ENCODE measurements at places on chromosomes 2 and 18. TPM values are rescaled to one million over a fixed set of nuclear protein-coding genes. Genes with fewer than 3 reads are reported as not detected.
A peak's percentile ranks its signal among the peaks of the same experiment; 100 is the strongest.

RAB6C gene
- 0.29 TPM for polyA plus RNA-seq

RAPGEF4 gene
- 18.3 TPM for polyA plus RNA-seq

C1GALT1C1L gene
- polyA plus RNA-seq = not detected

DNA sequence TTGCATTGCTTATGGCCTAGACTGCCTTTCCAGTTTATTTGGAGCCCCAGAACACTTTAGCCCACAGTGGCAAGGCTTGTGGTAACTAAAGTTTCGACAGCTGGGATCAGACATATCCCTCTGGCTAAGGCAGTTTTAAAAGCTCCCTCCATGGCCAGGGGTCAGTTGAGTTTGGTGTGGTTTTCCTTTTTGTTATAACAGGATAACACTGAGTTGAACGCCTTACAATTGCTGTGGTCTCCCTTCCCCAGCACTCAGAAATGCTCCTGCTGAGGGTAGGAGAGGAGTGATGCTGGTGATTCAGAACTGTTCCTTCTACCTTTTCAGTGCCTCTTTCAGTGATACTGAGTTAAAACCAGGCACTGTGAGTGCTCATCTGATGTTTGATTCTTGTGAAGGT lies 182.6 kb downstream of the GULP1 start:
- DNase-seq = no peak

DNA sequence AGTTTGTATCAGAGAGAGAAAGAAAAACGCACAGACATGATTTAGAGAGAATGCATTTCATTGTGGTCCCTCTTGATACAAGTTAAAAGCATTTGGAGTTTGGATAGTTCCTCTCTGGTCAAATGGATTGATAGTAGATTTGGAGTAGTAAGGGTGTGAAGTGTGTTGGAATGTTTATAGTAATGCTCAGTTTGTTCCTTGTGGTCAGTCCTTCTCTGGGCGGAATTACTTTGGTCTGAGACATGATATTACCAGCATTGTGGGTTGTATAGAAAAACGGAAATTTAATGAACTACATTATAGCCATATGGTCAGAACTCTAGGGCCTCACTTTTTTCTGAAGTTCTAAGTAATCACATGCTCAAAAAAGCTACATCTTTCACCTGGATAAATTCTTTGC lies 178.9 kb downstream of the AGAP1 start:
- DNase-seq = no peak

DNA sequence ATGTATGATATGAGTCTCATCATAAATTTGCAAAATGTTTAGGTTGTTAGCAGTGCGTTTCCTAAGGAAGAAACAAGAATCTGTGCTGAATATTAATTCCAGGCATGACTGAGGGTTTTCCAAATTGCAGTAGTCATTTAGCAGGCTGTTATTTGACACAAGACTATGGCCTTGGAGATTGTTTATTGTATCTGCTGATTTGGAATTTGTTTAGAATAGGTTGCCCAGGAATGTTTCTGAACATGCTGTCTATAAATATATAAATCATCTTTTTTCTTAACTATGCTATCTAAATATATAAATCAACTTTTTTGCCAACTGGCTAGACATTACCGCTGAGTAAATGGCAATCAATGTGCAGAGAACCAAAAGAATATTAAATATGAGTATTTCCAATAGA lies 90.9 kb downstream of the DOK6 start:
- no peak for DNase-seq

DNA sequence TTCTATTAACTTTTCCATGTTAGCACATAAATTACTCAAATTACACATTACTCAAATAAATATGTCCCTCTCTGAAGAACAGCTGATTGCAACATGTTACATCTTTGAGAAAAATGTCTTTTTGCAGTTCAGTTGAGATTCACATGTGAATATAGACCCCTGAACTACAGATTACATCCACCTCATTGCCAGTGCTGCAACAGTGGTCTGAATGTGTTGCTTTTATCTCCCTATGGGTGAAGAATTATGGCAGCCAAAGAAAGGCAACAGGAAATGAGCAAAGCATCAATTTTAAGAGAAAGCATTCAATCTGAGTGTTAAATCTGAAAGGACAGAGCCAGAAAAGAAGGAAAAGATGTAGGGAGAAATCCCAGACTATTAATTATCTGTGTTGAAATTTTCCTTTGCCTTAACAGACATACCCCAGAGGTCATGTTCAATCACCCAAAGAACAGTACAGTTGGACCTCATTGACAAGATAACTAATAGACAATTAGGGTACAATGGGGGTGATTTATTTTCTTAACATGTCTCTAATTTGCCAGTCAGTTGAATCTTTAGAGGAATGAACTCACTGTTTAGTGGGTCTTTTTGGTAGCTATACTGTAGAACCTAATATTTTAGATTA lies 620.2 kb downstream of the CPS1 start:
- no peak for DNase-seq

MAP3K19 gene
- not detected for polyA plus RNA-seq

SH2D6 gene
- polyA plus RNA-seq = 1.8 TPM

DNA sequence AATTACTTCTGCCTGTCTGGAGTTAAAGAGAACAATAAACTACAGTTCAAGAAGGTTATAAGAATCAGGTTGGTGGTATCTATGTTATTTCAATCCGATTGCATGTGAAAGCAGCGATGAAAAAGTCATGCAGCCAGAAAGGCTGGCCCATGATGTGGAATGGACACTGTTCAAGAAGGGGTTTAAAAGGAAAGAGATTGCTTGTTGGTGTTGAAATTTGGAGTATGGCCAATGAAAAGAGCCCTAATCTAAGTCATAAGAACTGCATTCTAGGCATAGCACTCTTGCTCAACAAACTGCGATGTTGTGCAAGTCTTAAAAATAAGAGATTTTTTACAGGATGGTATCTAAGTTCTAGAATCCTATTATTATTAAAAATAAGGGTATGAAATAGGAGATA lies 61.3 kb downstream of the EFEMP1 start:
- no peak for DNase-seq

- DNase-seq = no peak
Observed at GRCh38 chr2:19859565-19859964, 42.2 kb downstream of the TTC32 start.

DNA sequence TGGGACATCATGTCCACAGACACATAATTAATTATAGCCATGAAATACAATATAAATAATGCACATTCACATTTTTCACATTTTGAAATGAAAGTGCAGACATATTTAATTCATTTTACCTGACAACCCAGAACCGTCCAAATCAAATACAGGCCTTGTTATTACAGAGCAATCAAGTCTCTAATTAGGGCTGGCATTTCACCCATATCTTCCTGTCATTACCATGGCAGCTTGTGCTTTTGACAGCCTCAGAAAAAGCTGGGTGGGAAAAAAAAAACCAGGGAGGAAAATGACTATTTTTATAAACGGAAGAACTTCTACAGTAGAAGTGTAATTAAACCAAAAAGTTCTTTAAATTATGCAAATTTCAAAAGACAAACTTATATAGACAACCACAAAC lies 436.4 kb downstream of the FBXO15 start:
- DNase-seq = no peak

DNA sequence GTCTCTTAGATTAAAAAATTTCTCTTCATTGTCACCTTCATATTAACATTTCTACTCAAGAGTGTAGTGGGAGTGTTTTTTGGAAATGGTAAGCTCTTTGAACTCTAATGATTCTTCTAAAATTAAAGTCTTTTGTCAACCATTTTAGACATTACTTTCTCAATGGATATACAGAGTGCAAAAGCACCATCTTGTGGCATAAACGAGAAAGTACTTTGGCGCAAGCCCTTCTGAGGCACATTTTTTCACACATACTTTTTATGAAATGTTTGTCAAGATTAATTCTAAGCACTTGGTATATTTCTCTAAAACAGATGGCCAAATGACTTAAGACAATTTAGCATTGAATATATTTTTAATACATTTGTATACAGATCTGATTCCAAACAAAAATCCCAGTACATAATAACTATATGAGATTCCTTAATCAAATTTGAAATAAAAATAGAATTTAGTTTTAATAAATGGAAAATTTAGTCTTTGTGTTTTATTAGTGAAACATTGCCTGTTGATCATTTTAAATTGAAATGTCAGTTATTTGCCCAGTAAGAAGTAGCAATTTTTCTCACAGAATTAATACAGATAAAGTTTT lies 63.3 kb upstream of the GALNT5 start:
- peak; percentile 77 for DNase-seq

- no peak for DNase-seq
Observed at GRCh38 chr2:45582522-45582921, 28.5 kb downstream of the SRBD1 start.

MTA3 gene
- polyA plus RNA-seq = 26.9 TPM

GRCh38 chr2:128607911-128608506 lies 289.3 kb upstream of the HS6ST1 start:
- peak; percentile 73 for DNase-seq
